Anterior cingulate cortex (tissue), 58 donors: ENCODE measurements at places on chromosomes 5 and 9.

DNA sequence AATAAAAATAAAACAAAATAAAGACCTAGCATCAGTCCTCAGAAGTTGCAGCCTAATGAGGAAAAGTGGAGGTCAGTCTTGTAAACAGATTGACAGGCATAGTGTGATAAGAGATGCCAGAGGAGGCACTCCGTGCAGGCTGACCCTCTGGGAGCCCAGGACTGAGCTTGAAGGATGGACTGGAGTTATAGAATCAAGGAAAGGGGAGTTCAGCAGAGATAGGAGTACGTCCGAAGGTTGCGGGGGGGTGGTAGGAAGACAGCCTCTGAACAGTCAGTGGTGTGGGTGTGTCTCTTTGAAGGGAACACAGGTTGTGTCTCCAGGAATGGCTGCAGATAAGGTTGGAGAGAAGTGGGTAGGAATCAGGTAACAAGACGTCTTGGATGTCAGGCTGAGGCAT is 126.1 kb upstream of the CPEB4 start:
- DNase-seq = no peak

DNA sequence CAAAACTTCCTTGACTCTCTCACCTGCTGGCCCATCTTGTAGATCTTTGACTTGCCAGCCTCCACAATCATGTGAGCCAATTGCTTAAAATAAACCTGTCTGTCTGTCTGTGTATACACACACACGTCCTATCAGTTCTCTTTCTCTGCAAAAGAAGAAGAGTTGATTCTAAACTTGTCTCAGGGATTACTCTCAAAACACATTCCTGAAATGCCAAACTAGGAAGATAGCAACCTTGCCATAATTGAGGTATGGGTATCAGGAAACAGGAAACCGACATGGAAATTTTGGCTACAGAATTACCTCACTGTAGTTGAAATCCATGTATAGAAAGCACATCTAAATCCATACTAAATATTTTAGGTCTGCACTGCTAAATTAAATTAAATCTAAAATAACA is 483.4 kb downstream of the PLK2 start:
- DNase-seq = no peak

GRCh38 chr5:80576383-80576782 is 6.3 kb upstream of the ANKRD34B start:
- no peak for DNase-seq

DNA sequence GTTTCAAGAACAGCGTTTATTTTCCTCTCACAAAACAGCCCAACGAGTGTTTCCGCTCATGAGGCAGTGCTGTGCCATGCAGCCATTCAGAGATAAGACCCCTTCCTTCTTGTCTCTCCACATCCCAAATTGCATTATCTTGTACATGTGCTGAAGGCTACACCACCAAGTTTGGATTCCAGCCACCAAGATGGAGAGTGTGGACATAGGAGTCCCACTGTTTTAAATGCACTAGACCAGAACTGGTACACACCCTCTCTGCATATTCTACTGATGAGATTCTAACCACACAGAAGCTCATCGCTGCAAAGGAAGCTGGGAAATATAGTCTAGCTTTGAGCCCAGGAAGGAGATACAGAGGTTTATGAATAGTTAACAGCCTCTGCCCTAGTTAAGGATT is 509.4 kb downstream of the NFIB start:
- DNase-seq = no peak

DNA sequence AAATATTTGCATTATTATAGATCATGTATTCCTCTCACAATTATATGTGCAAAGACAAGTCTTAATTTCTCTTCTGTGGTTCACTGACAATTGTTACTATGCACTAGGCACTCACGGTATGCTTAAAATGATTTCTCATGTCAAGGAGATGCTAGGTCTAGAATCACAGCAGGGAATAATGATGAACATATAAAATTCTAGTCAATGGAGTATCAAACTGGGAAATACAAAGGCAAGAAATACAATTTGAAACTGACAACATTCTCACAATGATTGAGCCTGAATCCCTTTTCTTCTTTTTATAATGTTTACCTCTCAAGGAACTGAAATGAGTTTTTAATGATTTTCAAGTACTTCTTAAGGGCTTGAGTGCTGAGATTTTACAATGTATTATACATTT is 302.3 kb upstream of the GRAMD2B start:
- DNase-seq = no peak

DNA sequence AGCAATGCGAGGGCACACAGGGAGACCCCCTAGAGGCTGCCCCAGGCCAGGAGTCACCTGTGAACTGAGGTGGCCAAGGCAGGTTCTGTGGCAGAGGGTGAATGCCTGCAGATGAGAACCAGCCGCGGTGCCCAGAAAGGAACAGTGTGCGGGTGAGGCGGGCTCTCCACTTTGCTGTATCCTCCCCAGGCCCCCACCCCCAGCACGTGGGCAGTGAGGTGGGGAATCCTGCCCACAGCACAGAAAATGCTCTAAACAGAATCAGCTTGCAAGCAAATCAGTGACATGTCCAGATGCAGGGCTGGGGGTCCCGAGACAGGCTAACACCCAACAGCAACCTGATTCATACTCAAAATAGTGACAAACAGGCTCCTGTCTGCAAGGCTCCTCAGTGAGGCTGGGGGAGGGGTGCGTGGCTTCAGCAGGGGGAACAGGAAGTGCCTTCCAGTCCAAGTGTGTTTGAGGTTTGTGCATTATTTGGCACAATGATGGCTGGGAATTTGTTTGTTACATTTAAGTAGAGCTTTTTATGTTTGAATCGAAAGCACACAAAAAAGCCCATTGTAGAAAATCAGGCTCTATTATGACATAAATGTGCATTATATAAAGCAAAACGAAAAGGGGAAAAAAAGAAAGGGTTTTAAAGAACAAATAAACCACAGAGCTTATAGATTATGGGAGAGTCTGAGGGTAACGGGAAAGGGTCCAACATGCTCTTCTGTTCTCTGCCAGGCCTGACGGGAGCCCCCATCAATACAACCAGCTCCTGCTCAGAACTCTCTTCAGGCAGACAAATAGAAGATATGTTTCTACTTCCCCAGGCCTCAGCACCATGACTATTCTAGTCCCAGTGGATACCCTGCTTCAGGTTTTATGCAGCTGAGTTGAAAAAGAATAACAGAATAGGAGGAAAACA is 201.3 kb downstream of the HSD17B3 start:
- no peak for DNase-seq
